PC-9 (cell line): ENCODE measurements at places on chromosomes 7 and 10.

GRCh38 chr10:121308020-121308419 is 290.2 kb downstream of the FGFR2 start:
- no peak for DNase-seq

GRCh38 chr7:101465576-101466196 is 103.0 kb downstream of the COL26A1 start:
- no peak for DNase-seq

DNA sequence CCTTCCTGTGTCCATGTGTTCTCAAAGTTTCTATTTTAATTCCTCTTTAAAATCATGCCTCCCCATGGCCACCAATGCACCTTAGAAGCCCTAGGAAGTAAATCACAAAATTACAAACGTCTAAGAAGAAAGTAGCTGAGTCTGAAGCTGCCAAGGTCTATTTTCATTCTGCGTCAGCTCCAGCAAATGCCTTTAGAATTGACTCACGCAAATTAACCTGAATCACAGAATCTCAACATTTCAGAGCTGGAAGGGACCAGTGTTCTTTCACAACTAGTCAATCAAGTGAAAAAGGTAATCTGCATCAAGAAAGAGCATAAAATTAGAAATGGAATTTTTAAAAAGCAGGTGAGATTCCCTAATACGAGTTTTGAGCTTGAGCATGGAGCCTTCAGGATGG is 1017.6 kb downstream of the SORCS3 start:
- no peak for DNase-seq

- DNase-seq, result peak; percentile 72
Observed at GRCh38 chr7:151062399-151063211, 3.2 kb downstream of the SLC4A2 start.

DNA sequence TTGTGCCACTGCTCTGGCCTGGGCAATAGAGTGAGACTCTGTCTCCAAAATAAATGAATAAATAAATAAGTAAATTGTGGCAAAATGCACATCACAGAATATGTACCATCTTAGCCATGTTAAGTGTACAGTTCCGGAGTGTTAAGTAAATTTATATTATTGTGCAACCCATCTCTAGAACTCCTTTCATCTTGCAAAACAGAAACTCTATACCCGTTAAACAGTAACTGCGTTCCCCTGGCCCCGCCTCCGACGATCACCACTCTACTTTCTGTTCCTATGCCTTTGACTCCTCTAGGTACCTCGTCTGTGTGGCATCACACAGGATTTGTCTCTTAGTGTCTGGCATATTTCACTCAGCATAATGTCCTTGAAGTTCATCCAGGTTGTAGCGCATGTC is 356.4 kb upstream of the FOXK1 start:
- no peak for DNase-seq

DNA sequence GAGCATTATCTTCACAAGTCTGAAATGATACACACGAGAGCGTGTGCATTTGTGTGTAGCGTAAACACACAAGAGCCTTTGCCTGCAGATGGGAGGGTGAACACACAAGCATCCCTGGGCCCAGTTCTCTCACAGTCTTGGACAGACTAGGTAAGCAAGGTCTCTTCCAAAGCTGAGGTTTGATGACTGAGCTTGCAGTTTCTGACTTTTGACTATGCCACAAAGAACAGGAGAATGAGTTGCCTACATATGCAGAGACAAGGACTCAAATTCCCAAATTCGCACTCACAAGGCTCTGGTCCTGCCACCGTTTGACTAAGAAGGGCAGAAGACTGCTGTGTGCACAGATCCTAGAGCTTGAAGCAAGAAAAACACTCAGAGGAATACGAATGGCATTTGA is 55.8 kb downstream of the FAM53B start:
- no peak for DNase-seq

DNA sequence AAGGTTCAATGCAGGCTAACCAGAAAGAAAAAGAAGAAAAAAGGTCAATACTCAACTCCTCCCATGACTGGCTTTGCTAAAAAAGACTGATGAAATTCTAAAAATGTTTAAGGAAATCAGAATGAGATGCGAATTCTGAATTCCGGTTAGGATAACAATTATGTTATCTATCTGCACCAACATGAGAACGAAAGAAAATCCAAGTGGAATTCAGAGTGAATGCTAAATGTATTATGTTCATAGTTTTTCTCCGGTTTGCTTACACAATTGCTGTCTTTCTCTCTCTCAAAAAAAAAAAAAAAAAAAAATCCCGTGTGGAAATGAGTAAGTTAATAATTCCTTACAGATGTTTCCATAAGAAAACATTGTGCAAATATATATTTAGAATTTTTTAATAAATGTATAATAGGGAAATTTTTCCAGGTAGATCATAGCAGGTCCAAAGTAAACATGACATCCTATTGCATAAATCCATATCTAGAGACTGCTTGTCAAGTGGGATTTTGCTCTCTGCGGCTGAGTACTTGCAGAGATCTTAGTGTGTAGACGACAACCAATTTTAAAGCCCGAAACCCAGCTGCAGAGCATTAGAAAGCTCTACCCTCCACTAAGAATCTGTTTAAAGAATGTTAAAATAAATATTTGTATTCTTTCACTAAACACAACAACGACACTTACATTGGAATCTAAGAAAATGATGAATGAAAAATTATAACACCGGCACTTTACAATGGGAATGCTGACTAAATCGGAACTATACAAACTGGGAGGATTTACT is 104.0 kb downstream of the JAZF1 start:
- no peak for DNase-seq

DNA sequence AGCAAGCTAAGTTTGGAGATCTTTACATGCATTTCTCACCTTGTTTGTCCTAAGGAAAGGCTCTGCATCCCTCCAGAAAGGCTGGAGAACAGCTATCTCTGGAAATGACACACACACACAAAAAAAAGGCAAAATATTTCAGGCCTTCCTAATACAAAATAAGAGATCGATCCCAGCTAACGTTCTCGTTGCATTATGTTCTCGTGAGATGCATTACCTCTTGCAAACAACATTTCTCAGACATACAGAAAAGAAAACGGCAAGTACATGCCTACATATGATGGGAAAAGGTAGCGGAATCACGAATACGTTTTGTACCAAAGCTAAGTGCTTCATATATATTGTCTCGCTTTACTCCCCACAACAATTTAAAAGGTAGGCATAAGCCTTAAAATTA is 488 bp downstream of the MTERF1 start:
- DNase-seq, result no peak

DNA sequence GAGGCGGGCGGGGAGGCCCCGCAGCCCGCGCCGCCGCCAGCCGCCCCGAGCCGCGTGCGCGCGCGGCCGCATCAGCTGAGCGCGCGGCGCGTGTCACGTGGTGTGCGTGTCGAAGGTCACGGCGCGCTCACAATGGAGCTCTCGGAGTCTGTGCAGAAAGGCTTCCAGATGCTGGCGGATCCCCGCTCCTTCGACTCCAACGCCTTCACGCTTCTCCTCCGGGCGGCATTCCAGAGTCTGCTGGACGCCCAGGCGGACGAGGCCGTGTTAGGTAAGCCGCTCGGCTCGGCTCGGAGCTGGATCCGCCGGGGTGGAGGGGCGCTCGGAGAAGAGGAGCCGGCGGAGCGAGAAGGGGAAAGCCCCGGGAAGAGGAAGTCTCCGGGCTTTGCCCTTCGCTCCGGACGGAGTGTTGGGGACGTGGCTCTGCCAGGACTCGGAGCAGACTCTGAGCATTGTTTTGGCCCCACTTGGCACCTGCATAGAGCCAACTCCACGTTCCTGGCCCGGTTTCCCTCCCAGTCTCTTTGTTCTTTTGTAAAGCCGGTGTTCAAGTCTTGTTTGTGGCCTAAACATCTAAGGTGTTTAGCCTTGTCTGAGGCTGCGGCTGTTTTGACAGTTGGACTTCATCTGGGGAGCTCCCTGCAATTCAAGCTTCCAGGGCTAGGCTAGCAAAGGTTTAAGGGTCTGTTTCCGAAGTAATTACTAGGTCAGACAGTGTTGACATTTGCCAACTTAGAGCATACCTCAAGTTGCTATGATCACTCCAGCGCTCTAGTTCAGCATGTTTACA is at the start of gene COMMD3:
COMMD3 (plus strand) TSS at position 103 of the 790 bp plus-strand sequence; CDS start at position 133, 30 bp downstream.
- peak; percentile 77 for DNase-seq

- DNase-seq, result no peak
Observed at GRCh38 chr10:4074545-4075407, 289.8 kb upstream of the KLF6 start.

DNA sequence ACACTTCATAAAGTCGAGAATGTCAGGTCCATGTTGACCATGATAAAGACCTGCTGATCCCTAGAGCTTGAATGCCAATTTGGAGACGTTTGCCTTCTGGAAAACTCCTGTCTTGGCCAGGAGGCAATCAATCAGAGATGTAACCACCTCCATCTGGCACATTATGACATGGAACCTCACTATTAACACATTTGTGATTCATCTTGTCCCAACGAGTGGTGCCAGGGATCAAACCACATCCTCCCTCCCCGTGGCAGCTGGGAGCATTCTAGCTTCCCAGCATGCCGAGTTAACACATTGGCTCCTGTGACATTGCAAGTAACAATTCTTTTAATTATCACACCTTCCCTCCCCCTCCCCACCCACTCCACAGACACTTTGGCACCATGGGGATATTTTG is 84.0 kb upstream of the PPP1R17 start:
- DNase-seq, result no peak

DNA sequence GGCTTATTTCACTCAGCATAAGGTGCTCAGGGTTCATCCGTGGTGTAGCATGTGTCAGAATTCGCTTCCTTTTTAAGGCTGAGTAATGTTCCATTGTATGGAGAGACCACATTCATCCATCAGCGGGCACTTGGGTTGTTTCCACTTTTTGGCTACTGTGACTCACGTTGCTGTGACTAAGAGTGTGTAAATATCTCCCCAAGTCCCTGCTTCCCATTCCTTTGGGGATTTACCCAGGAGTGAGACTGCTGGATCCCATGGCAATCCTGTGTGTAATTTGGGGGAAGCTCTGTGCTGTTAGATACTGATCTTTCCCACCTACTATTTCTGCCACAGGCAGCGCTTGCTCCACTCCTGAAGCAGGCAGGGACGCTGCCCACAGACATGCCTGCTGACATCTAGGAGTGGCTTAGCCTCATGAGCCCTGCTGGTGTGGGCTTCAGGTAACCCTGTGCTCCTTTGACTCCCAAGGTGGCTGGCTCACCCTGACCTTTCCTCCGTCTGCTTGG is 346.0 kb downstream of the FRMD4A start:
- peak; percentile 74 for DNase-seq

DNA sequence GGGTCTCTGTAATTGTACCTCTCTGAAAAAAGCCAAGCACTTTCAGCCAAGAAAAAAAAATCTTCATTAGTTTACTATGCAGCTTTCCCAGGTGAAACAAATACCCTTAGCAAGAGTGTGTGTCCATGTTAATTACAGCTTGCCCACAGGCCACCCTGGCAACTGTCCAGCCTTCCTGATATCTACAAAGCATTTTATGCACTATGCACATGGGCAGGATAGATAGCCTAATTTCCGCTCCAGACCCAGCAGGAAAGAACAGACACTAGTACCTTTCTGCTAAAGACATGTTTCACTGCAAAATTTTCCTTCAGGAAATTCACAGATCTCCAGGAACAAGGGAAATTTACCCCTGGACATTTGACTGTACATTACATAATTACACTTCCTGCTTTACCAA is 24.4 kb downstream of the CACNA2D1 start:
- DNase-seq, result no peak

GRCh38 chr10:33137356-33138005 is 179.5 kb upstream of the ITGB1 start:
- no peak for DNase-seq

DNA sequence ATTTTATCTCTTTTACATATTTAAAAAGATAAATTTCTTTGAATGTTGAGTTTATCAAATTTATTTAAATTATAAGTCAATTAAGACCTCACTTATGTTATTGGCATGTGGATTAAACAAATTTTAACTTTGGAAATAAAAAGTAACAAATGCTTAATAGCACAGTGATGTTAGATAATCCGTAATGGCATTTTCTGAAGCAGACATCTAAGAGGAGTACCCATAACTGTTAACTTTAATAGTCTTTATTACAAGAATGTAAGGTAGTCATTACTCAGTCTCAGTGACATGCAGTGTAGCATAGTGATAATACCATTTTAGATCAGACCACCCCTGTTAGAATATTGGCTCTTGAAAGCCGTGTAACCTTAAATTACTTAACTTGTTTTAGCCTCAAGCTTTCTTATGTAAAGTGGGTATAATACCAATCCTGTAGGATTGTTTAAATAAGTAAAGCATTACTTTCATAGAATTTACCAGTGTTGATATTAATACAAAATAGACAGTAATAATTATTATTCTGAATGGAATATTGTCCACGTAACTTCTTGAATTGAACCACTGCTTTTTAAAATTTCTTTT is 4.3 kb downstream of the PHYHIPL start:
- DNase-seq, result no peak
